ENCODE measurements at places on chromosomes 3 and 15.

DNA sequence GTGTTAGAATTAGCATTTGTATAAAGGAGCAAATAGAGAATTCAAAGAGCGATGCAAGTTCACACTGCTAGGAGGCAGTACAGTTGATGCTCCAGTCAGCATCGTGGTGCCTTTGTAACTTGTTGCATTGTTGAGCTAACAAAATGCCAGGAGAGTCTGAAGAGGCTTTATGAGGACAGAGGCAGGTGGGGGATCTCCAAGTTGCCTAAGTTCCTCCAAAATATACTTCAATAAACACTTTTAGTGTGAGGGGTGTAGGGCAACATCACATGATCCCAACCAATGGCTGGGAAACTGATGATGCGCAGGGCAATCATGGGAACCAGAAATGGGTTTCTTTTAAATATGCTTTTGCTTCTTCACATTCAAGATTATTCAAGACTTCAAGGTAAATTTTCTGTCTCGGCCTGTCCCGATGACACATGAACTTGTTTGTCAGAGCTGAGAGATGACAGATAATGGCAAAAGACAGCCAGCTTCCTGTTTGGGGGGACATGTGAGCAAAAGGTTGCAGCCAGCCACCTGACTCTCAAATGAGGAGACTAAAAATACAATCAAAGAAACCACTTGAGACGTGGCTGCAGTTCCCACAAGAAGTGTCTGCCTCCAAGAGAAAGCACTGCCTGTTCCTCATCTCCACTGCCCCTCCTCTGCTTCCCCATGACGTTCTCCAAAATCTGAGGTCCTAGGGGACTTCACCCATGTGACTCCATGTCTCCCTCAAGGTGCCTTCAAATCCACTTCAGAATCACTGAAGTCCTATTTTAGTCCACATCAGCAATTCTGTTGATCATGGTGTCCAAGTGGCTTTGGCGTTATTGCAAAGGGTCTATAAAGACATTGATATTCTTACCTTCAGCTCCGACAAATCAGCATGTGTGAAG lies 39.3 kb downstream of the KLHL6 start:
- peak; percentile 30 for DNase-seq

- no peak for DNase-seq
These were observed 904 bp upstream of the MCTP2 start for GRCh38 chr15:94230431-94230882.

- no peak for DNase-seq
These were observed 263.0 kb downstream of the EBLN2 start for GRCh38 chr3:73324203-73325155.

DNA sequence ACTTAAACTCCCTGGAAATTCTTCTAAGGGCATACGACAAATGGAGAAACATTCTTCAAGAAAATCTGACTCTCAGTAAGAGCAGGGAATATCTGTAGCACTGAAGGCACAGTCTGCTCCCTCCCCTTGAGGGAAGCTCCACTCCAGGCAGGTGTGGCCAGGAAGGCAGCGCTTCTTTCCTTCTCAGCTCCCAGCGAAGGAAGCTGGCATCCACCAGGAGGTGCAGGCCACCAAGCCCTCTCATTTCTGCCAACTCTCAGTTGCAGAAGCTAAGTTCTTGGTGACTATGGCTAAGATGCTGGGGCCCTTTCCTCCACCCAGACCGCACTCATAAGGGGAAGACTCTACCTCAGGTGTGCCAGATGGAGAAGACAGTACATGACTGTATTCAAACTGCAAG lies 37.7 kb upstream of the SLC41A3 start:
- DNase-seq: no peak

DNA sequence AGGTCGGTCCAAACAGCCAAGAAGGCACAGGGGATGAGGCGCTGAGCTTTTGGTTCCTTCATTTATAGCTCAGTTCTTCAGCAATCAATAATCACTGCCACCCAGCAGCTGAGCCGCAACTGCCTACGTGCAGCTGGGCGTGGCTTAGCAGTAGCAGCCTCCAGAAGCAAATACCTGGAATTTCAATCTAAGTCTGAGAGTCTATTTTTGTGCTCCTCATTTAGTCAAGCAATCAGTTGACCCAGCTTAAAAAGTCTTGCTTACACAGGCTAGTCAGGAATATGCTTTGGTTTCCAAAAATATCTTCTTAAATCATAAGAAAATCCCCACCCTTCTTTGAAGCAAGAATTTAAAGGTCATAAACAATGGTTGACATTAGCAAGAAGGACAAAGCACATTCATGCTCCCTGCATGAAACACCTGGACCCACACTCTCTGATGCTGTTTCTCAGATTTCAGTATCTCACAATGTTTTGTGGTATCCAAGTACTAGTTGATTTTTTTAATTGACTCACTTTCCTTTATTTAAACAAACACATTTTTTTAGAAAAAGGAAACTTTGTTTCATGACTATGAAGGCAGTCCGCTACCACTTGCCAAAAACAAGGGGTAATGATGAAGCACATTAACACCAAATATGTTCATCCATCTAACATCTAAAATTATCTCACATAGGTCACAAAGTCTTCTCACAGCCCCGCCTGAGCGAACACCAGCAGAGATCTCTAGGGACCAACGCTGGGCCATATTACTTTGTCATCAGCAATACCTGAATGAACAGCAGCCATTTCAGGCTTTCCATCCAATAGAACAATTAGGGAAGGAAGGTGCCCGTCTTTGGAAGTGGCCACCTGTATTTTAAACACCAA lies 106.1 kb downstream of the OXNAD1 start:
- no peak for DNase-seq

DNA sequence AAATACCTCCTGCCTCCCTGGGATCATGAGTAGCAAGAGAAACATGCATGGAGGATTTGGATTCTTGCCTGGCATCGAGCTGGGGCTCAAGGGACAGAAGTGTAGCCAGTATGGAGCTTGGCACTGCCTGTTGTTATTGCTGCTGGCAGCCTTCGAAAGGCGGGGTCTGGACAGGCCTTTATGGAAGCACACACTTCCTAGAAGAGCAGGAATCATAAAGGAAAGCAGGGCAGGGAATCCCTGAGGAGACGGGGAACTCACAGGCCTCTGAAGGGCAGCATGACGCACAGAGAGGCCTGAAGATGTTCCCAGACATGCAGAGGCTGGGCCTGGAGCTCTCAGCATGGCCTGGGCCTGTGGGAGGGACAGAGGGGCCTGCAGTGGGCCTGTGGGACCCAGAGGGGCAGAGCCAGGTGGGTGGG lies 18.6 kb upstream of the SLC41A3 start:
- DNase-seq: no peak

DNA sequence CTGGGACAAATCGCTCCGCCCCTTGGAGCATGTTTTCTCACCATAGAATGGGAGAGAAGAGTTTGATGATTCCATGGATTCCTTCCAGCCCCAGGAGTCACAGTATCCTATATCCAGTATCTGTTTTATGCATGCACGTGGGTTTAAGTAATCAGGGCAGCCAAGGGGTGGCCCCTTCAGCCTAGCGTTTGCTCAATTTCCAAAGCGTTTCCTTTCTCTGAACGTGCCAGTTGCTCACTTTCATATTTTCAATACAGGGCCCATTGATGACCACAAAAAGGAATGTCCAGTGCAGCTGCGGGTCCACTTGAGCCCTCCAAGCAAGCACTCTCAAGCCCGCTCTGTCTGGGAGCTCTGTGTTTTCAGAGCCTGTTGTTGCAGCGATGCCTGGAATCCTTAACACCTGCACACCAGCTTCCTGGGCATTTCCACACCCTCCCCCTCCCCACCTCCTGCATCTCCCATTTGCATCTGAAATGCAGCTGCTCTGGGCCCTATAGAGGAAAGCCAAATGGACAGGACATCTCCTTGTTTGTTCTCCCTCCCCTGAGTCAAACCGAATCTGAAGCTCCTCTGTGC lies 164.3 kb upstream of the LPP start:
- no peak for DNase-seq

DNA sequence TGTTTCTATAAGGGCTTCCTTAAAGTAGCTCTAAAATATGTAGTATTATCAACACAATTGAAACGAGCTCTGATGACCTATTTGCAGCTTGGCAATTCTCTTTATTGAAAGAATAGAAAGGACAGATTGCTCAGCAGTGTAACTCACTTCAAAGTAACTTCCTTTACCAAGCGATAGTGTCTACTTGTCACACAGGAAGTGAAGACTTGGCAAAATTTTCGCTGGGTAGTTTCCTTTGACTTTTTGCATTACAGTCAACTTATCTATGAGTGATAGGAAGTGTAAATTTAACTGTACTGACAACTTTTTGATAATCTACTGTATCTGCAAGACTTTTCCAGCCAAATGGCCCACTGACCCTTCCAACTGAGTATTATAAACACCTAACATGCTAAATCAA lies 22.8 kb downstream of the SLC9A9 start:
- DNase-seq: no peak

GRCh38 chr3:193335031-193335430 lies 43.5 kb downstream of the ATP13A5 start:
- DNase-seq: no peak

DNA sequence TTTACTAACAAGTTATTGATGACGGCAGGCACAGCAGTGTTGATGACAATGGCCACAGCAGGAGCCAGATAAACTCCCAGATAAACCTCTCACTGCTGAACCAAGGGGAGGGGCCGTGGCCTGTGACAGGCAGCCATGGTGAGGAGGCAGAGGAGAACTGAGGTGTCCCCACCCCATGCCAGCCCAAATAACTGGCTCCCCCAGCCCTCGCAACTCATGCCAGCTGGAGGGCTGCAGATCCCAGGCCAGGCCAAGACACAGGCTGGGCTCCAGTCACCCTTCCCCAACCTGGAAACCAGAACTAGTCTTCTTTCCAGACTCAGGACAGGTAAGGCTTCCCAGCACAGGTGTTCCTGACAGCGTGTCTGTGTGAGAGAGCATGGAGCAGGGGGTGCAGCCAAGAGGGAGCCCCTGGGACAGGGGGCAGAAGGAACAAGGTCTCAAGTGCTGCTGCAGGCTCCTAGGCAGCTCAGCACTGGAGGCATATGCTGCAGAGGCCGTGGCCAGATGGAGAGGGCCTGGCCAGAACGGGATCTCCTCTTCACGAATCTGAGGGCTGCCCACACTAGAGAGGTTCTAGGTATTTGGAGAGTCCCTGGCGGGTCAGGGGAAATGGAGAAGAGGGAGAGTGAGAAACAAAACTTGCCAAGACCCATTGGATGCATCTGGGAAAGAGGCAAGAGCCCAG lies 15.9 kb downstream of the PLA2G4F start:
- DNase-seq: no peak

GRCh38 chr3:38587548-38588131 lies 61.8 kb downstream of the SCN5A start:
- DNase-seq: no peak

GRCh38 chr15:70812827-70813364 lies 41.1 kb downstream of the LARP6 start:
- DNase-seq: no peak

DNA sequence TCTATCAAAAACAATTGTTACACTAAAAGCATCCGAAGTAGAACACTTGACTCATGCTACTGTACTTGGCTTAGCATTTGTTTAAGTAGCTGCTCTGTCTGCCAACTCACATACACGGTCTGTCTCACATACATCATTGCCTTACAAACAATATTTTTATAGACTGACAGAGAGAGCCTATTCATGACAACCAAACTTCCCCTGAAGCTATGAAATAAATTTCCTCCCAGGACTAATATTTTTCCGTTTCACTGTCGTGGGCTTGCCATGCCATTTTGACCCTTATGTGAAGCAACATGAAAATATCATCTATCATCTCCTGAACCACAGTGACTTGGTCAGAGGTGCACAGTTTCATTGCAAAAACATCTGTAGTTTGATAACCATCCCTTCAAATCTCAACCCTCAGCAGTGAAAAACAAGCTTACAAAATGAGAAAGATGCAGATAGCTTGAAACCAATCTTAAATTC lies 66.5 kb upstream of the PYGO1 start:
- DNase-seq: no peak

DNA sequence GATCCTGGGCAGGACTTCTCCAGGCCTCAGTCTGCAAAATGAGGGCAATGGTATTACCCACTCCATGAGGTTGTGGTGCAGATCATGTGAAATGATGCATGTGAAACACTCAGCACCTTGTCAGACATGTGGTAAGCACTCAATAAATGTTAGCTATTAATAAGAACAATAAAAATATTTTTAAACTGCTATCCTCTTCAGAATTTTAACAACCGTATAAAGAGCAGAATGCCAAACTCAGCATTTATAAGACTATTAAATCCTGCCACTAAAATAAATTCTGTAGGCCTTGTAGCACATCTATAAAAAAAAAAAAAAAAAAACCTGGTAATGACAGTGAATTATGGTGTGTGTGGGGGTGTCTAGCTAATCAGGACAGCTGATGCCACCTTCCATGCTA lies 213.9 kb upstream of the UMPS start:
- no peak for DNase-seq

DNA sequence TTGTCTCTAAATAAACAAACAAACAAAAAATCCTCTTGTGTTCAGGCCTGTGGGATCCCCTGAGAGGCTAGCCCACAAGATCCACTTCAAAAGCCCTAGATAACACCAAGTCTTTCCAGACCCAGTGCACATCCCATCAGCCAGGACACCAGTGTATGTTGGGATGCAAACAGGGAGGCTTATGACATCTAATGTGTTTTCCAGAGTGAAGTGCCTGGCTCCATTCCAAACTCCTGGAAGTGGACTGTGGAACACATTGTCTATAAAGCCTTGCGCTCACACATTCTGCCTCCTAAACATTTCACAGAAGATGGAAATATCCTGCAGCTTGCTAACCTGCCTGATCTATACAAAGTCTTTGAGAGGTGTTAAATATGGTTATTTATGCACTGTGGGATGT lies 57.0 kb downstream of the MLH1 start:
- DNase-seq: no peak

- DNase-seq: no peak
These were observed 12.6 kb upstream of the LCTL start for GRCh38 chr15:66578286-66578875.

GRCh38 chr3:48414376-48415250 lies 15.3 kb downstream of the PLXNB1 start:
- DNase-seq: no peak

DNA sequence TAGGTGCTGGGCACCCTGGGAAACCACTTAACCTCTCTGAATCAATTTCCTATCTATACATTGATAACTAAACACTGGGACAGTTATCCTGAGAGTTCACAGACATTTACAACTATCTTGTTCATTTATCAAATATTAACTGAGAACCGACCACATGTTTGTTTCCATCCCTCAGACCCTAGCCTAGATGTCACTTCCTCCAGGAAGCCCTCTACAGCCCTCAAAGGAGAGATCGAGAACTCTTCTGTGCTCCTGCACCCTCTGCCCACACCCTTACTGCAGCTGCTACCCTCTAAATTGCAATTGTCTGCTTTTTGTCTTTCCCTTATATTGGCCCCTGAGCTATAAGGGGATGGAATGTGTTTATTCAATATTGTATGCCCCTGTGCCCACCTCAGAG lies 46.1 kb downstream of the SRGAP3 start:
- no peak for DNase-seq

GRCh38 chr3:48688032-48688736 lies 2.5 kb upstream of the NCKIPSD start:
- DNase-seq: no peak

GRCh38 chr3:27221264-27221932 lies 147.8 kb downstream of the NEK10 start:
- no peak for DNase-seq
